Left ventricle myocardium superior (tissue), 1 donor: ENCODE measurements at places on chromosomes 5 and 9.

- no peak for DNase-seq
Observed at GRCh38 chr5:93395010-93395409, 186.0 kb downstream of the NR2F1-AS1 start.

- no peak for DNase-seq
Observed at GRCh38 chr5:13317654-13318053, 626.8 kb downstream of the DNAH5 start.

- no peak for DNase-seq
Observed at GRCh38 chr9:16484744-16485143, 385.7 kb downstream of the BNC2 start.

GRCh38 chr5:130974021-130974683 lies 190.9 kb downstream of the HINT1 start:
- DNase-seq, result no peak

DNA sequence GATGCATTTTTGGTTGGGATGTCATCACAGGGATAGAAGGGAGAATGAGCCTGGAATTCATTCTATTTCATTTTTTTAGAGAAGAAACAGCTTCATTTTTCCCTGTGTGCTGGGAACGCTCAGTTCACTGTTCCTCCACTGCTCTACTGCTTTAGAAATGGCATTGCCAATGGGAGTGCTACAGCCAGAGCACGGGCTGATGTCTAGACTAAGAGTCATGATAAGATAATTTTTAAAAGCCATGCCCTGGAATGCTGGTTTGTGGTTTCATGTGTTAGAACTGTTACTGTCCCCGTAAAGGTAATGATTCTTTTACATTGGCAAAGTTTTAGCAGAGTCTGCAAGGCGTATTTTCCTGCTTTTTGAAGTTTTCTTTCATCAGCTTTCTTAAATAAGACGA lies 119.6 kb downstream of the SEMA6A start:
- no peak for DNase-seq

DNA sequence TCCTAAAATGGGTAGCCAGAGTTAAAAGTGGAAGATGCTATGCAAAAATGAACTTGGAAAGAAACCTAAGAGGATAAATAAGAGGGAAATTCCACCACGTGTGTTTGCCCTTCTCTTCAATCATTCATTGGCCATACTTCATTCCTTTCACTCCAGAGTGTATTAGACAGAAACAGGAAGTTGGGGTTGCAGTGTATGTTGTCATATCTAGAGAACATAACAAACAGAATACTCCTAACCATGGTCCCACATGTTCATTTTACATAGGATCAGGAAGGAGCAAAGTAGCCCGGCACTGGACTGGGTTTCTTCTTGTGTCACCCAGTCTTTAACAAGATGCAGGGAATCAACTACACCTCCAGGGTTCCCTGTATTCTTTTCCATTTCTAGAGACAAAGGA lies 7.6 kb upstream of the GPBP1 start:
- no peak for DNase-seq

DNA sequence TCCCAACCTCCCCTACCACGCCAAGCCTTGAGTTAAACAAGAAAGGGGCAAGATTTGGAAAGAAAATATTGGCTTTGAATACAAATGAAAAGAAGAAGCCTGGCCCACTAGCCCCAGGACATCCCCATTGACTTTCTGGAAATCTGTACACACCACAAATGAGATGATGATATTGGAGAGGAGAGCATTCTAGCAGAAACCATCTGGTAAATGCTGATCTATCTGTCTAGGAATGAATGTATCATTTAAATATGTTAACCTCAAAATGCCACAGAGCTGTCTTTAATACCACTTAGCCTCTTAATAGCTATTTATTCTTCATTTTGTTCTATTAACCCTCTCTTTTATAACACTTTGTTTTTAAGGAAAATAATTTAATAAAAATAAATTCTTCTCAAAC lies 270.2 kb upstream of the PDE4D start:
- DNase-seq, result no peak

DNA sequence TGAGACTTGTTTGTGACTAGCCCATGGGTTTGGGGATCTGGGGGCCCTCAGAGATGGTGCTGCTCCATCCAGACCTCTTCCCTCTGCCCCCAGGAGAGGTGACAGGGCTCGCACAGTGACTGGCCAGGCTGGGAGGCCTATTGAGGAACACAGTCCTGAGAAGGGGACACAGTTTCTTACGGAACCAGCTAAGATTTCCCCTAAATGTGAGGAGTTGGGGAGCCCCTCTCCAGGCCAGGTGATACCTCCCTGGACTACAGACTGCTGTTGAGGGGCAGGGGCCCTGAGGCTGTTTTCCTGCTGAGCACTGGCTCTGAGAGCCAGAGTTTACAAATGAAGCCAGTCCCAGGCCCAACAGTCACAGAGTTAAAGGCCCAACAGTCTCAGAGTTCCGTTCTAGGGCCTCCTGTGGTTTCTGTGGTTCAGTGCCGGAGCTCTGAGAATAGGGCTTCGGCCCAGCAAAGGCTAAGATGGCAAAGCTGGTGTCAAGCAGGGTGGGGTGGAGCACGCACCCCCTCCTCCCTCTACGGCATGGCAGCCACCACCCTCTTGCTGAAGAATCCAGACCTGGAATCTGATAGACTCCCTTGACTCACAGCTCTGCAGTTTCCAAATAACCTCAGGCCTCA lies 1.1 kb upstream of the SEMA4D start:
- DNase-seq, result no peak

- no peak for DNase-seq
Observed at GRCh38 chr5:66113160-66113559, 30.9 kb upstream of the SREK1 start.

- DNase-seq, result peak; percentile 86
Observed at GRCh38 chr9:131708226-131709002, 31.5 kb downstream of the RAPGEF1 start.

DNA sequence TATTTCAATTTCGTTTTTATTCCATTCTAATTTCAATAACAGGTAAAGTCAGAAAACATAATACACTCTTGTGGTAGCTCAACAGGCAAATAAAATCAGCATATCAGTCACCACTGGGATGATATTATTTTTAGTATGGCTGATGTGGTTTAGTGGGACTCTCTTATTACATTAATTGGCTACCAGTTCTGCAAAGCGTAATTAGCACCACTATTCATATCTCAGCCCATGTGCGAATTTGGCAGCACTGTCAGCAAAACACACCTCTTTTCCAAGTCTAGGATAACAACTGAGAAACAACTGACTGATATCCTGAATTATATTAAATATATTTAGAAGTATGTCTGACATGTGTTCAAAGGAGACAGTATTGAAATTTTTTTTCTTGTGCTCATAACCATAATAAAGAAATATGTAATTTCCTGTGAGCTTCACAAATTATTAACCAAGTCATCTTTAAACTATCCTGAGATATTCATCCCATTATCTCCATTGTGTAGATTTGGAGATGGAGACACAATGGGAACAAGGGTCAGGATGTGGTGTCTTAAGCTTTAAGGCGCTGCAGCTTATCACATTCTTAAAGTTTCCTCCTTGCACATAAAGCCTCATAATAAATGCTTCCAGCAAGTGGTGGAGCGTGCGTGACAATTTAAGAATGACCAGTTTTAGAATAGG lies 212.4 kb downstream of the TLE1 start:
- no peak for DNase-seq

- DNase-seq, result no peak
Observed at GRCh38 chr5:39998518-39998917, 573.7 kb upstream of the DAB2 start.

DNA sequence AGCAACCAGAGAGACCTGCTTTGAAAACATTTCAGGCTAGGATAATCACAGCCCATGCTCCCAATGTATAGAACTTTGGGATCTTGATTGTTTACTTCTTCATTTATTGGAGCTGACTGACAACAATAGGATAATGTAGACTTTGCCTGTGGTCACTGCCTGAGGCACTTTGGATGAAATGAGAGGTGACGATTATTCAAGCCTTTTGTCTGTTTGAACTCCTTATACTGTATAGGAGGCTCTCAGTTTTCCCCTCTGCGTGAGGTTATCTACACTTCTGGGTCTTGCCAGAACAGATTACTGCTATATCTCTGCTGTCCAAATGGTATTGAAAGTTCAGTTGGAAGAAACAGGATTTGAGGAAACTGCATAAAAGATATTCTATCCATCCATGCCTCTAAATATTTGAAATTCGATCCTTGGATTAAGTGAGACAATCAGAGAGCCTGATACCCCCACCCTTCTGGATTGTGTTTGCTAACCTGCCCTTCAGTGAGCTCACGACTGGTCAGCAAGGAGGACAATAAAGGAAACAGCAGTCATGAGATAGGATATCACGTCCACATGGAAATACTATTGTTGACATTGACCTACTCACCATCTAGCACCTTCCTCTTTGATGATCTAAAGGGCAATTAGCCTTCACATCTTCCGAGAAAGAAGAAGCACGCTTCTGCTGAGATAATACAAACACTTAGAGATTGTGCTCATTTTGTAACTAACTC lies 98.1 kb downstream of the DOCK8 start:
- no peak for DNase-seq

DNA sequence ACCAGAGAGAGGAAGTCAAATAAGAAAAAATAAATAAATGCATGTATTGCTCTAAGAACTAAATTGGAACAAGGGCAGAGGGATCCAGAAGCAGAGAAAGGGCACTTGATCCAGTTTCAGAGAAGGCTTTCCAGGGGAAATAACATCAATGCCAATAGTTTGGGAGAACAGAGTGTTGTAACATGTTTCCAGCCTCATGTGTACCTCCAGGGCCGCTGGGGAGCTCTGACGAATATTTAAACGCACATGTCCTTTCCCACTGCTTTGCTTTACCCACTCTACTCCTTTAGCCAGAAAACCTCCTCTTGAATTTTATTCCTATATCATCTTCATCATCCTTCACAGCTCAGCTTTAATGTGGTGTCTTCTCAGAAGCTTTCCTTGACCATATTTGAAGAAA lies 233.7 kb downstream of the ENC1 start:
- DNase-seq, result no peak

- DNase-seq, result no peak
Observed at GRCh38 chr5:110752953-110753352, 14.1 kb downstream of the SLC25A46 start.

GRCh38 chr9:22537721-22538120 lies 91.1 kb downstream of the DMRTA1 start:
- no peak for DNase-seq

DNA sequence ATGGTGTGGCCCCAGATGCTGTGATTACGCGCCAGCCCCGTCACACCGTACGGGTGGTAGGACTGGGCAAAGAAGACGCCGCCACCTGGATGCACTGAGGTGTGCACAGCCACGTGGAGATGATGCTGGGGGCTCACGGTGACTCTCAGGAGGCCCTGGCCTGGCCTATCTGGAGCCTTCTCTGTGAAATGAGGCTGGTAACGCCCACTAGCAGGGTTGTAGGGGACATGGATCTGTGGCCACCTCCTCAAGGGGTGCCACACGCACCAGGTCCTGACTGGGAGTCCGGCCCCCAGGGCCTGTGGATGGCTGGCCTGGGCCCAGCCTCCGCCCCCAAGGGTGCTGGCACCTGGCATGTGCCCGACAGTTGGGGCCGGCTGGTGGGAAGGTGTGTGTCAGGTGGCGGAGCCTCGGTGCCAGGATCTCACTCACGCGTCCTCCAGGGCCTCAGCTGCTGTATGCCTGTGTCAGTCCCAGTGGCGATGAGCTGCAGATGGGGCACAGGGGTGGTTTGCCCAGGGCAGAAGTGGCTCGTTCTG lies 32.4 kb downstream of the NEK6 start:
- no peak for DNase-seq
